Ovary (tissue), 10 donors: ENCODE measurements at places on chromosomes 2 and 18. TPM values are rescaled to one million over a fixed set of nuclear protein-coding genes. Genes with fewer than 3 reads are reported as not detected.

DNA sequence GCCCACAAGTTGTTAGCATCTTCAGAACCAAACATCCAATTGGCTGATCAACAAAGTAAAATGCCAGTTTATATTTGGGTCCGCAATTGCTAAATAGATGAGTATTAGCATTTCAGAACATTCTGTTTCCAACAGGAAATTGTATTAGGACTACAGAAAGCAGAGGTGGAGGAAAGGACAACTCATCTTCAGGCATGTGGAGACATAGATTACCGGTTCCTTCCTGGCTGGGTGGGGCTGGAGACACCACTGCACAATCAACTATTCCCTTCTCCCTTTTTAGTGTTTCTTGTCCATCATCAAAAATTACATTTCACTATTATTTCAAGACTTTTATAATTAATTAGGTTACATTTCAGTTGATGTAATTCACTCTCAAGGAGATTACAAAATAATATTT is 83.8 kb downstream of the ADAM23 start:
- no peak for DNase-seq

GRCh38 chr2:132542953-132543569 is 126.5 kb downstream of the GPR39 start:
- no peak for DNase-seq

DNA sequence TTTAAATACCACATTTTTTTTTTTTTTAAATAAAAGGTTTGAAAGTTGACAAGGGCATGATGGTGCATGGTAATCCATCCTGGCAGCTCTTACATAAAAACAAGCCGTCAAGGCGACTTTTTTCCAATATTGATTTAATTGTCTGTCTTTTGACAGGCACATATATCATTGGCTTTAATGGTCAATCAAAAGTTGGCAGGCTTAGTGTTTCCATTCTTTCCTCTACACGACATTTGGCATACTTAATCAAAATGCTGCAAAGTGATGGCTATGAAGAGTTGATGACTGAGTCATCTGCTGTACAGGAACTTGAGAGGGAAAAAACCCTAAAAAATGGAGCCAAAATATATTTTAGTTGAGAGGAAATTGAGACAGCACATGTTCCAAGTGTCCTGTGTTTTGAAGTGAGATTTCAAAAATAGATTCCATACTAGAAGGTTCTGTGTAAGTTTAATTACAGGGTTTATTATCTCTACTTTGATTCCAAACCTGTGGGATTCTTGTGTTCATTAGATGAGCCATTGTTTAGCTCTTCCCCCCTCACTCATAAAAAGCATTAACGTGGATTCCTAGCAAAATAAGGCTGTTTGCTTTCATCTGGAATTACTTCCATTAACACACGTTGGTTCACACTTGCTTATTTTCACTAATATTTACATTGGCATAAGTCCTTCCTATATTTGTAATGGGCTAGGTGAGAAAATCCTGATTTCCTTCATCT is 3.2 kb downstream of the TSHZ1 start:
- DNase-seq = no peak

- DNase-seq = no peak
Measured at GRCh38 chr18:75782204-75782603, 354.7 kb upstream of the SMIM21 start.

- DNase-seq = no peak
Measured at GRCh38 chr18:48029296-48029986, 99.0 kb upstream of the SMAD2 start.

Gene ABCG5
- not detected for total RNA-seq

Gene ATP6V1B1
- total RNA-seq = 1.6 TPM

Gene ABHD1
- 1.1 TPM for total RNA-seq

Gene ELOA2
- total RNA-seq = not detected

Gene DHRS9
- 0.27 TPM for total RNA-seq

Gene GPR35
- 2.3 TPM for total RNA-seq

Gene USP14
- total RNA-seq = 47.4 TPM

Gene EVA1A
- 0.76 TPM for total RNA-seq

Gene CRYGC
- total RNA-seq = not detected
